ENCODE measurements at places on chromosomes 2 and 18.
A peak's percentile ranks its signal among the peaks of the same experiment; 100 is the strongest.

- peak overlapping the region; percentile 44 for H3K4me3 ChIP-seq
- H3K27me3 ChIP-seq, result no peaks in the 10 kb centered on the region
- DNase-seq, result no peak
- H3K27ac ChIP-seq, result no peak overlapping the region
Observed at GRCh38 chr2:161245261-161245553, 63.0 kb upstream of the PSMD14 start.

DNA sequence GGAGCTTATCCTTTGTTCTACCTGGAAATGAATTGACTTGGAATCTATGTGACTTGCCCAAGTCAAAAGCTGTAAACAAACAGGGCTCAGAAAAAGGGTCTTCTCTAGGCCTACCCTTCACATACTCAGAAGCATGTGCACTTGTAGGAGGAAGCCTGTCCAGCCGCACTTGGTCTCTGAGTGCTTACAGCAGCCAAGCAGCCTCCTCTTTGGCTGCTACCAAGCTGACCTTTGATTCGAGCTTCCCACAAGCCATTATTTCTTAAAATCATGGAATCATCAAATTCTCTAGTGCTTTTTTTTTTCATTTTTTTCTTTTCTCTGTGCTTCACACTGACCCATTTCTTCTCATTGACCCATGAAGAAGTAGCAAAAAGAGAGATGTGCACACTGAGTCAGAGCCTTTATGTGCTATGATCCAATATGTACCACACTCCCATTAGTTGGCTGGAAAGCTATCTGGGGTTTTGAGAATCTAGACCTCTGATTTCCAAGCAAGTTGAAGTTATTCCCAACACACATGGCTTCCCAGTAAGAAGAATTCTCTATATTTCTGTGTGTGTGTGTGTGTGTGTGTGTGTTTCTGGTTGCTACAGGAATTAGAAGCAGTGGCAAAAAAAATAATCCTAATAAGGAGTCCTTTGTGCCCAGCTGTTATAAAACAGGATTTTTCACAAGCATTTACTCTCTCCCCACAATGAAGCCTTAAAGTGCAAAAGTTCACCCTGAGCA, 550.3 kb upstream of the TNP1 start:
- H3K27me3 ChIP-seq, result no peaks in the 10 kb centered on the region
- peaks cover 21% of the 10 kb centered on the region for H3K4me1 ChIP-seq
- no peaks in the 10 kb centered on the region for H3K36me3 ChIP-seq
- no peak overlapping the region for H3K4me3 ChIP-seq
- DNase-seq, result no peak

DNA sequence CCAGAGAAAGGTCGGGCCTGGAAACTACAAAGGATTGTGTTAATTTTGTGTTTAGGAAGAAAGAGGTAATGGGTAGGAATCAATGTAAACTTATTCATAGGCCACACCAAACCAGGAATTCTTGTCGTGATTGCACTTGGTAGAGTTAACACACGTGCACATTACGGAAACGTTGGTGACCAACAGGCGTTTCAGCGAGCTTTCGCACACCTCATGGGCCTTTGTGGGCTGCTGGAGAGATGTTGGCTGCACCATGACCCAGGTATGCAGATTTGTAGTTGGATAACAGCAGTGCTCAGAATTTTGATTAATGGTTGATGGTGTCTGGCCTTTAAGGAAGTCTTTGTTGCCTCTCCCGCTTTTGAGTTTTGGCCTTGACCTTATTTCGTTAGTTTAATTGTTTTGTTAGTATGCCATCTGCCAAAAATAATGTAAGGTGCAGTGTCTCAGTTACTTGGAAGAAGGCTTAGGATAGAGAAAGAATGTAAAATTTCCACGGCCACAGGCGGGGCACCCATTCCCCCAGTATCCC, 1.9 kb downstream of the ZNF236 start:
- H3K4me1 ChIP-seq, result peaks cover 18% of the 10 kb centered on the region
- H3K4me3 ChIP-seq, result peak overlapping the region; percentile 85
- no peak for DNase-seq
- no peaks in the 10 kb centered on the region for H3K36me3 ChIP-seq

- peak overlapping the region; percentile 86 for H3K27ac ChIP-seq
- H3K36me3 ChIP-seq, result no peaks in the 10 kb centered on the region
- H3K4me1 ChIP-seq, result peaks cover 8% of the 10 kb centered on the region
- H3K4me3 ChIP-seq, result no peak overlapping the region
- no peaks in the 10 kb centered on the region for H3K27me3 ChIP-seq
Observed at GRCh38 chr2:236887953-236888793, 197.5 kb upstream of the COPS8 start.

DNA sequence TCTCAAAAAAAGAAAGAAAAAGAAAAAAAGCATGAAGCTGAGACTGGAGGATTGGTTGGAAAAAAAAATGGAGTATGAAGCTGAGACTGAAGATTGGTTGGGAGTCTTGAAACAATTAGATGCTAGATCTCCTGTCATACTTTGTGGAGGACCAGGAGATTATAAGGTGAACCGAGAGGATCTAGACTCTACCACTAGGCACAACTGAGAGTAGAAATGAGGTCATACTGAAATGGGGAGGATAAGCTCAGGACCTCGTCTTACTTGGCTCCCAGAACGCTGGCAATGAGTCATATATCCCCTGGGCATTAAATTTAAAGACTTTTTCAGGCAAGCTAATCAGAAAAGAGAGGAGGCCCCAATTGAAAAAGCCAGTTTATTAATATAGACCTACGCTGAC, 3.3 kb upstream of the ORC2 start:
- H3K27me3 ChIP-seq, result no peaks in the 10 kb centered on the region
- peaks cover 16% of the 10 kb centered on the region for H3K4me1 ChIP-seq
- no peaks in the 10 kb centered on the region for H3K36me3 ChIP-seq
- H3K27ac ChIP-seq, result no peak overlapping the region
- no peak overlapping the region for H3K4me3 ChIP-seq

Data from esophagus squamous epithelium (tissue), 5 donors.